ENCODE measurements at places on chromosomes 16 and 17. TPM values are rescaled to one million over a fixed set of nuclear protein-coding genes. Genes with fewer than 3 reads are reported as not detected.

Gene KRT12
- not detected for total RNA-seq

Gene ARHGAP23
- 70.6 TPM for total RNA-seq

Gene TMEM208
- 91.8 TPM for total RNA-seq

Gene CHD9NB
- total RNA-seq: 1.3 TPM

Gene HSF5
- not detected for total RNA-seq

Gene MAP2K3
- 112 TPM for total RNA-seq

Gene SLFN5
- total RNA-seq: 2.5 TPM

Gene MT3
- total RNA-seq: 0.79 TPM

Gene SLC12A3
- not detected for total RNA-seq

Gene PABPN1L
- total RNA-seq: not detected
